ENCODE measurements at places on chromosomes 12 and 14.

GRCh38 chr12:11958221-11959091 lies 112.3 kb upstream of the BCL2L14 start:
- DNase-seq = no peak

- DNase-seq = no peak
These were observed 38.8 kb downstream of the MDM1 start for GRCh38 chr12:68293347-68293746.

DNA sequence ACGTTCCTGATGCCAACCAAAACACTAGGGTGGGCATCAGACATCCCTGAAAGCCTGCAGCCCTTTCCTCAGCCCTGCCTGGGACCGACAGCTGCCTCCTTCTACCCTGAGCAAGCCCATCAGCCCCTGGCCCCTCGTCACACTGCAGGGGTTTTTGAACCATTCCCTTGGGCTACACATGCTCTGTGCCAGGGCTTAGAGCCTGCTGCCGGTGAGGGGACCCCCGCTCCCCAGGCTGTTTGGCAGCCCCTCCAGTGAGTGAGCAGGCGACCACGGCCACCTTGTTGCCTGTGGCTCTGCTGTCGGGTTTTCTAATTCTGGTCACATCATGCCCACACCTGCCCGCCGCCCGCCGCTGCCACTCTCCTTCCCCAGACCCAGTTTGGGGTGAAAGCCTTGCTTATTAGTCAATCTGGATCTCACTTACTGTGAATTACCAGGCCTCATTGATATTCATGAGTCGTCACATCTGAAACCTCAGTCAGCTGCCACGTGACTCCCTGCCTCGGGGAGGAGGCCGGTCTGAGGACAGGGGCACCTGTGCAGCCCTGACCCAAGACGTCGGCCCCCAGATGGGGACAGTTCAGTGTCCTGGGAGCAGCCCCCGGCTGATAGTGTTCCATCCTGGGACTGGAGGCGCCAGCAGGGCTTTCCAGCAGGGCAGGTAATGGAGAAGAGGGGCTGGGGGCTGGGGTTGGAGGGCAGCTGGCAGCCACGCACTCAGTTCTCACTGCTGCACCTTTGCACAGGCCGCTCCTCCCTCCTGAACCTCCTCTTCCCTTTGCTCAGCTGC lies 163.0 kb downstream of the RBM19 start:
- DNase-seq = no peak

GRCh38 chr12:80200414-80200813 lies 101.1 kb downstream of the OTOGL start:
- no peak for DNase-seq

GRCh38 chr14:56810147-56810719 lies at the start of gene OTX2:
Gene OTX2, minus strand, starts transcription at chr14:56810479. Its CDS starts 5,023 bp downstream, at chr14:56805456.
- DNase-seq = no peak

DNA sequence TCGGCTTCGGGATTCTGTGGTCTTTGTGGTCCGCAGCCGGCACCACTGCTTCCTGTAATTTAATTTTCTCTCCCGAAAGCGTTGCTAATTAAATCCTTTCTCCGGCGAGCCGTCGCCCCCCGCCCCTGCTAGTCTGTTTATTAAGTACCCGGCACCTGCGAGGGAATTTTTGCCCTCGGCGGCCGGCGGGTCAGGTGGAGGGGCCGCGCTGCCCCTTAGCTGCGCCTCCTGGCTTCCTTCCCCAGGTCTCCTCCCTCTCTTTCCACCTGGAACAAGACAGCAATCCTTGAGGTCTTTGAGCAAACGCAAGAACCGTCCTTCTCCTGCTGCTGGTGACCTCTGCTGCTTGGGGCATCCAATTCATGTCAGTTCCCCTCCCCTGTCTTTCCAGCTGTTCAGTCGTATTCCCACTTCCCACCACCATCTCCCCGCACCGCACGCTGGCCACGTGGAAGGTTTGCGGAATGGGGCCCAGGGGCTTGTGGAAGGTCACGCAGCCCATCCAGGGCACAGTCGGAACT lies 16.2 kb downstream of the ZDHHC22 start:
- no peak for DNase-seq

DNA sequence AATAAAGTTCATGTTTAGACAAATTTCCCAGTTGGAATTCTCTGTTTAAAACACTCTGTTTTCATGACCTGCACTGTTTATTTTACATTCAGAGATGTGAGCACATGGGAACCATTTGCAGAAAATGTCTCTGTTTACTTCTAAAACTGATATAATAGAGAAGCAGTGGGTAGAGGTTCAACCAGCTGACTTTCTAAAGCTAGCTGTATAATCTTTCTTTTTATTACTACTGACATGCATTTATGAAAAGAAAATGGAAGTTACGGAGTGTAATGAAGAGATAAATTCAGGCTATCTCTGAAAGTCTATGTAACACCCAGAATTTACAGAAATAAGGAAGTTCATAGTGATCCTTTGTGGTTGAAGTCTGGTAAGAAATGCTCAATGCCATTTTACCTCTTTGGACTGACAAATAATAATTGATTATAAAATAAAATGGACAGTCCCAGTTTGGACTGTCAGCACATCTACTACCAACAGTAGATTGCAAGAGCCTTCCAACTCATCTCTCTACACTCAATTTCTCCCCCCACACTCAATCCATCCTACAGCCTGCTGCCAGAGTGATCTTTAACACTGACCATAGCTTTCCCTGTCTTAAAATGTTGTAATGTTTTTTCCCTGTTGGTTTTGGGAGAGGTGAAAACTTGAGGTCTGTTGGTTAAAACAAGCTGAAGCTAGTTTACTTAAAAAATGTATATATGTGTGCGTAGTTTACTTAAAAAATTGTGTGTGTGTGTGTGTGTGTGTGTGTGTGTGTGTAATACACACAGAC lies 137.4 kb downstream of the AEBP2 start:
- DNase-seq = no peak

DNA sequence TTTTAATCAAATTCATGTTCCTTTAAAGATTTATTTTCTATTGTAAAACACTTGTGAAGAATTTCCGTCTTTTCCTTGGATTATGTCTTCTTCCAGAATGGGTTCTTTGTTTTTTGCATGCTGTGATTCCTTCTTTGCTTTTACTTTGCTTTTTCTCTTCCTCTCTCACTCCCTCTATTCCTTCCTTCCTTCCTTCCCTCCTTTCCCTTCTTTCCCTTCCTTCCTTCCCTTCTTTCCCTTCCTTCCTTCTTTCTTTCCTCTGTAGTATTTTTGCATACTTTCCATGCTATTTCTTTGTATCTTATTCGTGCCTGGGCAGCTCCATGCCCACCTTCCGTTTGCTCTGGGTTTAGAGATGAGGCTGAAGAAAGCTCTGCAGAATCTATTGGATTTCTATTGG lies 21.6 kb upstream of the FGF23 start:
- DNase-seq = no peak

GRCh38 chr14:100022772-100023451 lies 42.3 kb upstream of the EVL start:
- DNase-seq = no peak

DNA sequence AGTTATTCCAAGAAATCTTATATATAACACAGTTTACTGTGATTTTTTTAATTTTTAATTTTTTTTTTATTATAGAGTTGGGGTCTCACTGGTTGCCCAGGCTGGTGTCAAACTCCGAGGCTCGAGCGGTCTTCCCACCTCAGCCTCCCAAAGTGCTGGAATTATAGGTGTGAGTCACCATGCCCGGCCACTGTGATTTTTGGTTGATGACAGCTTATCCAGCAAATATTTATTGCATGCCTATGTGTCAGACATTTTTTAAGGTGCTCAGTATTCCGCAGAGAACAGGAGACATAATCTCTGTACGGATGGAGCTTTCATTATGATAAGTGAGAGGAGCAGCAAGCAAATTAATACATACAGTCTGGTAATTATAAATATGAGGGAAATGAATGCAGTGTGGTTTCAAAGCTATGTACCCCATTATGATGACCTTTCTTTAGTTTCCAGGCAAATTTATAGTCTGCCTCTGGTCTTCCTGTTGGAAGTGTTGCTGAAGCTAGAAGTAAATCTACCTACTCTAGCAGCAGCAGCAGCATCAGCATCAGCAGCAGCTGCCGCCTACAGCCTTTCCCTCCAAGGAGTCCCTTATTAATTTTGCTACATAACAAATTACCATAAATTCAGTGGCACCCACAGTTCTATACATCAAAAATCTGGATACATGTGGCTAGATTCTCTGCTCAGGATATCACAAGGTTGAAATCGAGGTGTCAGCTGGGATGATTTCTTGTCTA lies 32.3 kb downstream of the FRS2 start:
- DNase-seq = no peak

DNA sequence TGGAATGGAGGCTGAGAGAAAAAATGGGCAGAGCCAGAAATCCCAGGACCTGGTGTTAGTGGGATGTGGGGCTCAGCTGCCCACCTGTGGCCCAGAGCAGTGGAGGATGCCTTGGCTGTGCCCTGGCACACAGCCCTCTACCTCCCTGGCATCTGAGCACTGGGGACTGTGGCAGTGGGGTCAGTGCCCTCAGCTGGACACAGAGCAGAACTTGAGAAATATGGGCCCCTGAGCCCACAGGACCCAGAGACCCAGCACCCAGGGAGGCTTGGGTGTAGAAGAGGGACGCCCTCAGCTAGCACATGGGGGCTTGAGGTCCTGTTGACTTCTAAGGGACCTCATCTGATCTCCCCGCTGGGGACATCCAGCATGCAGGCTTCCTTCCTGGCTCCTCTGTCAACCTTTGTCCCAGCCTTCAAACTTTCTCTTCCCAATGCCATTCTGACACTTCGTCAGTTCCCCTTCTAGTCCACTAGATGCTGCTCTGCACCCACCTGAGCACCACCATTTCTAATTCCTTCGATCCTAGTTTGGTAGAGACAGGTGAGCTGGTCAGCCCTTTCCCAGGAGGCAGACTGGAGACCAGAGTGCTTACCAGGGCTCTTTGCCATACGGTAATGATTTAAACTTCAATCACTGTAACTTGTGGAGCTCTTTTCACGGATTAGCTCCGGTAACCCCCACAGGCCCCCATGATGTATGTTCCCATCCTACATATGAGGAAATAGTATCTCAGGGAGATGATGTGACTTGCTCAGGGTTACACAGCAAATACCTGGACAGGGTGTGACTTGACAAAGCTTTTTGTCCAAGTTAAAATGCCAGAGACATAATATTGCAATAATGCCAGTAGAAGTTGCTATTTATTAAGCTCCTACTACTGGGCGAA lies 143.7 kb downstream of the ASCL4 start:
- DNase-seq = no peak

GRCh38 chr12:513446-513845 lies 53.7 kb downstream of the B4GALNT3 start:
- no peak for DNase-seq

- DNase-seq = no peak
These were observed 230.2 kb upstream of the TBX3 start for GRCh38 chr12:114913871-114914801.

- DNase-seq = no peak
These were observed 87.4 kb downstream of the OTOGL start for GRCh38 chr12:80186727-80187217.

GRCh38 chr12:123914726-123915333 lies 57.8 kb downstream of the CCDC92 start:
- no peak for DNase-seq

DNA sequence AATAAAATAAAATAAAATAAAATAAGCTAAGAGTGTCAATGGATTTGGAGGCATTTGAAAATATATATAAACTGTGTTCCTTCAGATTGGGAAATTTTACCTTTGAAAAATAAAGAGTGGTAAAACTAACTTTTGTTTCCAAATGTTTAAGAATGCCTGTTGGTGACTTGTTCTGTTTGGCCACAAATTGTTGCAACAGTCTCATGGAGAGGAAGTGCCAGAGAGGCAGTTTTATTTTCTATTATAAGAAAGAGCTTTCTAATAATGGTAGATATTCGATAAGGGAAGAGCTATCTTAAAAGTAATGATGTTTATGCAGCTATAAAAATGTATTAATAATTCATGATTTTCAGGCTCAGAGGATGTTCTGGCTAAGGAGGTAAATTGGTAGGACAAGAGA lies 68.8 kb upstream of the MDGA2 start:
- DNase-seq = no peak

GRCh38 chr14:68607081-68607866 lies 185.6 kb downstream of the ZFP36L1 start:
- no peak for DNase-seq

DNA sequence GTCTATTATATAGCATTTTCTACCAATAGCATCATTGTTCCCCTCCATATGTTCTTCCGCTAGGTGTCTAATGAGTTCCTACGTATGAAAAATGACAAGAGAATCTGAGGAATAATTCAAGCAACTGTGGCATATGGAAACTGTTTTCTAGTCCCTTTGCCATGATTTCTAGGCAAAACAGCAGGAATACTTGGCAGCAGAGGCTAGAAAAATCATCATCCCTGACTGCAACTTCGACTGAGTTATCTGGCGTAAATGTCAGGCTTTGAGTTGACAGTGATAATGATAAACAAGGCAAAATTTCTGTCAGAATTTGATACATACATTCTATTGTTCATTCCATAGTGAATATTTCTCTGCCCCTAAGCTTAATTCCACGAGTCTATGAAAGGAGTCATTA lies 572.8 kb upstream of the USP15 start:
- no peak for DNase-seq

- DNase-seq = no peak
These were observed 489 bp upstream of the EML5 start for GRCh38 chr14:88793259-88793625.

- no peak for DNase-seq
These were observed 149.2 kb downstream of the PHLDA1 start for GRCh38 chr12:75882421-75882820.

All from amygdala (tissue), 56 donors.